ENCODE measurements at places on chromosomes 3 and 15. TPM values are rescaled to one million over a fixed set of nuclear protein-coding genes. Genes with fewer than 3 reads are reported as not detected.
A peak's percentile ranks its signal among the peaks of the same experiment; 100 is the strongest.

DNA sequence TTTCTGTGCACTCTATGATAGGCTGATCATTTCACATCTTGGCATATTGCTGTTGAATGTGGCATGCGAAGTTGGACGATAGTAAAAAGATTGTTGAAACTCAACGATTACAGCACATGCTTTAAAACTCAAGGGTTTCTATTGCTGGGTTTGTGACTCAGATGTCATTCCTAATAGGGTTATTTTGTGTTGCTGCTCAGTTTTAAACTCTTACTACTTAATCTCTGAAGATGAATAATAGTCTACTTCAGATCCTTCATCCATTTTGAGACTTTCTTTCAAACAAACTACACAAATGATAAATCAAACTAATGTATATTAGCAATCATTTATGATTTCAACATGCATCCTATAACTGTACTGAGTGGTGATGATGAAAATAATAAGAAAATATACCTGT is 71.3 kb upstream of the MBNL1 start:
- H3K4me1 ChIP-seq: peaks cover 32% of the 10 kb centered on the region
- H3K27me3 ChIP-seq: no peaks in the 10 kb centered on the region
- DNase-seq: no peak
- peak overlapping the region; percentile 62 for H3K4me3 ChIP-seq

DNA sequence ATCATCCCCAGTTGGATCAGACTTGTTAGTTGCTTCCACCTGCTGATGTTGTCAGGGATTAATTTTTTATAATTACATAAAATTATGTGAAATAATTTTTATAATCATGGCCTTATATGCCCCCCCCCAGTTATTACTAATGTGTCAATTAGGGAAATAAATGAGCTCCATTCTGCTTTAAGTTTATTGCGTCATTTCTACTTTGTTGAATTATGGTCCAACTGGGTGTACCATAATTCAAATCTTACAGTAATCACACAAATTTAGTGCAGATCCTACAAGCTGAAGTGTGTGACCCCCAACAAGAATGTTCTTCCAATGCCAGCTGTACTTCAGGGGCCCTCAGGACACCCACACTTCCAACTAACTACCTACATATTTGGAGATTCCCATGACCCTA is 7.5 kb upstream of the NDN start:
- no peak overlapping the region for H3K4me3 ChIP-seq
- H3K27ac ChIP-seq: no peak overlapping the region
- H3K36me3 ChIP-seq: no peaks in the 10 kb centered on the region

DNA sequence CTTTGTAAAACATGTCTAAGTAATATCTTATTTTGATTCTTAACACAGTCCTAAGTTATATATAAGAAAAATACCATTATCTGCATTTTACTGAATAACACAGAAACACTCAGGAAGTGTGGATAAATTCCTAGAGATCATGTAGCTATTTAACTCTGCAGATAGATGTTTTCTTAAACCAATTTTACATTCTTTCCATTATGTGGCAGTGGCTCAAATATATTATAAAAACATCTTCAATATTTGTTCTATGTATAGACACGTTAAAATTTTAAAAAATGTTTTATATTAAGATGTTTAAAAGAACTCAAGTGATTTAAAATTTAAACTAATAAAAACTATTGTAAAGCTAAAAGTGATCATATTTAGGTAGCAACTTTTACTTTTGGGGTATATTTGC is 683.8 kb downstream of the DIPK2A start:
- H3K4me3 ChIP-seq: no peak overlapping the region
- no peaks in the 10 kb centered on the region for H3K27me3 ChIP-seq
- H3K36me3 ChIP-seq: no peaks in the 10 kb centered on the region
- no peak overlapping the region for H3K27ac ChIP-seq

GRCh38 chr15:88476635-88477060 is 9.1 kb downstream of the MRPS11 start:
- no peak for DNase-seq
- peaks cover 86% of the 10 kb centered on the region for H3K36me3 ChIP-seq
- no peak overlapping the region for H3K27ac ChIP-seq
- no peaks in the 10 kb centered on the region for H3K4me1 ChIP-seq
- H3K27me3 ChIP-seq: no peaks in the 10 kb centered on the region

DNA sequence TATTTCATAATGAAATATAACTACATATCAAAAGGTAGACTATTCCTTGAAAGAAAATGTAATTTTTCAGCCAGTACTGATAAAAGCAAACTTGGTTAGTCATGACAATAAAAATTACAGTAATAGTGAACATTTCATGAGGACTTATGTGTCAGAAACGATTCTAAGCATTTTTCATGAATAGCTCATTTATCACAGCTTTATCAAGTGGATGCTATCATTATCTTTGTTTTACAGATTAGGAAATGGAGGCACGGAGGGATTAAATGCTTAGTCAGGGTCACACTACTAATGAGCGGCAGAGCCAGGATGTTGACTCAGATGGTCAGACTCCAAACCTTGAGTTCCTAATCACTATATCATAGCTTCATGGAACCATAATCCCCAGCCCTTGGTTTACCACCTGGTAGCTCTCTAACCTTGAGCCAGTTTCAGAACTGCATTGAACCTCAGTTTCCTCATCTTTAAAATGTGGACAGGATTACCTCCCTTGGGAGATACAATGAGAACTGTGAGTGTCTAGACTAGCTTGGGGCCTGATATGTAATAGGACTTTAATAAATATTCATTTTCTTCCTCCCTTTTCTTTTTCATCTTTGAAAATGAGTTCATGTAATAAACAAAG is 85.4 kb downstream of the TNIK start:
- H3K4me1 ChIP-seq: peaks cover 52% of the 10 kb centered on the region
- H3K4me3 ChIP-seq: no peak overlapping the region
- H3K36me3 ChIP-seq: no peaks in the 10 kb centered on the region
- H3K27ac ChIP-seq: no peak overlapping the region
- H3K27me3 ChIP-seq: no peaks in the 10 kb centered on the region
- DNase-seq: no peak

GRCh38 chr3:102124704-102125103 is 275.4 kb downstream of the NFKBIZ start:
- no peaks in the 10 kb centered on the region for H3K36me3 ChIP-seq
- no peak for DNase-seq
- no peaks in the 10 kb centered on the region for H3K27me3 ChIP-seq
- no peak overlapping the region for H3K4me3 ChIP-seq
- H3K4me1 ChIP-seq: peaks cover 2% of the 10 kb centered on the region

DNA sequence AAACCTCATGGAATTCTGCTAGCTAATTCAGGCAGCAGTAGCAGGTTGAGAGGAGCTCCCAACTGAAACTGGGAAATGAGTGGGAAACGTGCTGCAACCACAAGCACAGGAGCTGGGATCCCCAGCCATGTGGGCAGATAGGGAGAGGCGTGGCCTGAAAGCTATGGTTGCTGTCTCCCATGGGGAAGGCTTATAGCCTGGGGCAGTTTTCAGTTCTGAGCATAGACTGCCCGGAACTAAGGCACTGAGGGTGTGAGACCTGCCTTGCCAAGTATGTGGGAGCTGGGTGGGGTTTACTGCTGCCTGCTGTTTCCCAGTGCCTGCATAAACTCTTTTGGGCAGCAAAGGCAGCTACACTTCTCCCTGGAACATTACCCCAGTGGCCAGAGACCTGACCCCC is 229.5 kb downstream of the TUSC7 start:
- no peaks in the 10 kb centered on the region for H3K27me3 ChIP-seq
- no peaks in the 10 kb centered on the region for H3K36me3 ChIP-seq
- no peak overlapping the region for H3K4me3 ChIP-seq

GRCh38 chr15:31412824-31413223 is 86.2 kb downstream of the KLF13 start:
- no peaks in the 10 kb centered on the region for H3K4me1 ChIP-seq
- H3K4me3 ChIP-seq: no peak overlapping the region
- no peak overlapping the region for H3K27ac ChIP-seq
- no peaks in the 10 kb centered on the region for H3K36me3 ChIP-seq
- DNase-seq: no peak
- no peaks in the 10 kb centered on the region for H3K27me3 ChIP-seq

DNA sequence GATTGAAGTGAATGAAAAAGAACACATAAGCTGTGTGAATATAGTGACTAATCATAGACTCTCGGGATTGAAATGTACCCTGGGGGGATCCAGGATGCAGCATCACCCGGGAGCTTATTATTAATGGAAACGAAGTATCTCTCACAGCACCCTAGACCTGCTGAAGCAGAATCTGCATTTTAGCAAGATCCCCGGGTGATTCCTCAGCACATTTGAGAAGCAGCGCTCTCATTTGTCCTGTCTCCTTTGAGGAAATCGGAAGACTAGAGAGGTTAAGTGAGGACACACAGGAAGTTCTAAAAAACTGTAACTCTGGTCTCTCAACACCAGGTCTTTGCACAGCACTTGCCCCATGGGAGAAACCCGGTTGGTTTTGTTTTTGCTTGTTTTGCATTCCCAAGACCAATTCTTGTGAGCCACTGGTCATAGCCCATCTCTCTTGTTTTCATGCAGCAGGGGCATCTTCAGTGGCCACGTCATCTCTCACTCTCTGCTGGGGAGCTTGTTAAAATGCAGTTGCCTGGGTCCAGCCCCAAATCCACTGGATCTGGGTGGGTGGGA is 30.2 kb downstream of the ZNF710 start:
- no peaks in the 10 kb centered on the region for H3K36me3 ChIP-seq
- H3K27ac ChIP-seq: no peak overlapping the region
- H3K4me3 ChIP-seq: no peak overlapping the region
- no peak for DNase-seq

DNA sequence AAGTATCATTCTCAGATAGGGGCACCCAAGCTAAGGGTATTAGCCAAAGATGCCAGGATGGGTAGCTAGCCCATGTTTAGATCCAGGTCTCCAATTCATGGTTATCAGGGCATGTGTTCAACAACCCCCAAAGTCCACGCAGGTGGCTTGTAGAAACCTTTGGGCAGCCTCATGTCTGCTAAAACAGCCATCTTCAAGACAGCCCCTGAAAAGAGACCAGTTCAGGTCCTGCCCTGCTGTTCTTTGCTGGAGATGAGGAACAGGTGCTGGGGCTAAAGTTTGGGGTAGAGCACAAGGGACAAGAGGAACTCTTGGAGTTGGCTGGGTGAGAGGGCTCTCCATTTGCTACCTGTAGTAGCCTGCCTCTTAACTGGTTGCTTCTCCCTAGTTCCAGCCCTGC is 4.6 kb downstream of the PPM1M start:
- no peaks in the 10 kb centered on the region for H3K27me3 ChIP-seq
- no peaks in the 10 kb centered on the region for H3K36me3 ChIP-seq
- no peak overlapping the region for H3K4me3 ChIP-seq

DNA sequence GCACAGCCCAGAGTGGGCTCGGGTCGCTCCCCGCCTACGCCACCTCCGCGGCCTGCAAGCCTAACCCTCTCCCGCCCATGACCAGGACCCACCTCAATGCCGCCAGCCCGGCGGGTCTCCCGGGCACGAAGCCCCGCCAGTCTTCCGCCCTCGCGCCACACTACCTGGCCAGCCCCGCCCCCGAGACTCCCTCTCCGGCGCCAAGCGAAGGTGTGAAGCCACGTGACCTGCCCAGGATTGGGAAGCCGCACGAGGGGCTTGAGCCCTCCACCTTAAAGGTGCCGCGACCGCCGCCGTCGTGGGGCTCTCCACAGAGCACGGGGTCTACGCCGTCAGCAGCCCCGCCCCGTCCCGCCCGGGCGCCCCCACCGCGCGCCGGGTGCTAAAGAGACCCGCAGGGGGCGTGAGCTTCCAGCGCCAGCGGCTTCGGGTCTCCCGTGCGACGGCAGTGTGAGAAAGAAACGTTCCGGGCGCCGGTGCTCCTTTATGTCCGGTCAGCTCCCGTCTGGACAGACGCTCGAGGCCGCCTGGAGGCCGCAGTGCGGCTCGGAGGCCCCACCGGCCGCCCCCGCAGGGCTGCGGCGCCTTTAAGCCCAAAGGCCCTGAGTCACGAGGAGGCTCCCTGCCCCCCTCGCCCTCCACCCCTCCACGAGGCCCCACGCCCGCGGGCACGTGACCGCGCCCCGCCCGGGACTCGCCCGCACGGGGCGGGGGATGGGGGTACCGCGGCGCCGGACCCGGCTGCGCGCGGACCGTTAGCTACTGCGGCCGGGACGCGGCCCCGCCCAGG is at the start of gene CPEB1:
Gene CPEB1 (minus strand): TSS at position 319 of the 790 bp plus-strand sequence. CDS start 18,904 bp downstream, outside the sequence.
- peaks cover 12% of the 10 kb centered on the region for H3K4me1 ChIP-seq
- DNase-seq: peak; percentile 78
- H3K4me3 ChIP-seq: peak within 1 kb of the TSS; percentile 72
- H3K27ac ChIP-seq: no peak within 1 kb of the TSS

- no peak for DNase-seq
- no peaks in the 10 kb centered on the region for H3K27me3 ChIP-seq
- no peak overlapping the region for H3K4me3 ChIP-seq
- no peak overlapping the region for H3K27ac ChIP-seq
- peaks cover 9% of the 10 kb centered on the region for H3K36me3 ChIP-seq
- peaks cover 12% of the 10 kb centered on the region for H3K4me1 ChIP-seq
Measured at GRCh38 chr3:16364963-16365362, 100.0 kb downstream of the OXNAD1 start.

DNA sequence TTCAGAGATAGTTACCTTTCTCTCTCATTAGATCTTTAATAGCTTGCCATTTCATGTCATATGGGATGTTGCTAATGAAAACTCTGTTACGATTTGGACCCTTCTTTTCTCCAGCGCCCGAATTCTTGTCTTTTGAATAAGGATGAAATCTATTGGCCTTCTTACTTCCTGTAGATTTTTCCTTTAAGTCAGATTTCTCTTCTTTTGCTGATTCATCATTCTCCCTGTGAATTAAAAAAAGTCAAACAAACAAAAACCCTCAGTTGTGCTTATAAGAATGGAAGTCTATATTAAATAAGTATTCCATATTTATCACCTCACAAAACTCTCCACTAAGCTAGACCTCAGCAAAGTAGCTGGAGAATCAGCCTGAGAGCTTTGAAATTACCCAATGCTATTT is 9.5 kb downstream of the MYEF2 start:
- no peak overlapping the region for H3K27ac ChIP-seq
- no peak for DNase-seq
- no peak overlapping the region for H3K4me3 ChIP-seq
- H3K4me1 ChIP-seq: no peaks in the 10 kb centered on the region
- H3K36me3 ChIP-seq: no peaks in the 10 kb centered on the region

DNA sequence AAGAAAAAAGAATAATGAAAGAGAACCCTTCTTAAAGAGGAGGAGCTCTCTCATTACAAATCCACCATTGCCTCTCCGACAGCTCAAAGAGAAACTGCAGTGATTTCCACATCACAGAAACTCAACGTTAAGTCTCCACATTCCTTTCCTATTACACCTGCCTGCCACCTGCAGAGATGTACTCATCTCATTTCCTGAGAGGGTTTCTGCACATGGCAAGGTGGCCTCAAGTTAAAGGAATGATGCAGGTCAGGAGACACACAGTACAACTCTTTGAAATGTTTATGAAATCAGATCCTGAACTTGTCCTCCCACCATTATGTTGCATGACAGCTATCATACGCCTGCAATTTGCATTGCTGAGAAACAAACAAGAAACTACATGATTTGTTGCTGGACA is 458.4 kb upstream of the ADAMTS9 start:
- H3K4me1 ChIP-seq: no peaks in the 10 kb centered on the region
- DNase-seq: no peak
- H3K27ac ChIP-seq: no peak overlapping the region
- H3K27me3 ChIP-seq: no peaks in the 10 kb centered on the region
- H3K36me3 ChIP-seq: no peaks in the 10 kb centered on the region

Gene ISLR
- 10.5 TPM for total RNA-seq

Gene ISL2
- not detected for total RNA-seq

Gene FBXL22
- 0.27 TPM for total RNA-seq

Gene NR1I2
- not detected for total RNA-seq

Gene FOXB1
- total RNA-seq: not detected
